Astrocyte (in vitro differentiated cells and primary cell): ENCODE measurements at places on chromosomes 7 and 10. TPM values are rescaled to one million over a fixed set of nuclear protein-coding genes. Genes with fewer than 3 reads are reported as not detected.

GRCh38 chr10:34504534-34504933 is 310.6 kb downstream of the PARD3 start:
- DNase-seq: peak; percentile 74

DNA sequence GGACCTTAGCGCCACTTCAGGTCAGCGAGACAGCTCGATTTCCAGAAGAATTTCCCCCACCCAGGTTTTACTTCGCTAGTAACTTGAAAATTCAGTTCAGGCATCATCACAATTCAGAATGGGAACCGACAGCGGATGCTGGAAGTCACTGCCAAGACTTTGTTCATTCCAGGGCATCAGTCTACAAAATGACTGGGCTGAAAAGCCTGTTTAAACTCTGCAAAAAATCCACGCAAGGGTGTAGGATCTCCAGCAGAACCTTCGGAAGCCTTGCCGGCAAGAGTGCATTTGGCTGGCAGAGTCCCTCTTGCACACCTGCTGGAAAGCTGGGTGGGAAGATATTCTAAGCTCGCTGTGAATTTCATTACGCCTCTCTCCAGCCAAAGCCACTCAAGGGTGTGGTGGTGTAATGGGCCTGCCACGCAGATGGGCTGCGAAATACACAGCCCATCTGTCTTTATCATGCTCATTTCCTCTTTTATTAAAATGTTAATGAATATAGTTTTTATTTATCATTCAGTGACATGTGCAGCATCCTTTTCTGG is 672.0 kb upstream of the FOXK1 start:
- no peak for DNase-seq

DNA sequence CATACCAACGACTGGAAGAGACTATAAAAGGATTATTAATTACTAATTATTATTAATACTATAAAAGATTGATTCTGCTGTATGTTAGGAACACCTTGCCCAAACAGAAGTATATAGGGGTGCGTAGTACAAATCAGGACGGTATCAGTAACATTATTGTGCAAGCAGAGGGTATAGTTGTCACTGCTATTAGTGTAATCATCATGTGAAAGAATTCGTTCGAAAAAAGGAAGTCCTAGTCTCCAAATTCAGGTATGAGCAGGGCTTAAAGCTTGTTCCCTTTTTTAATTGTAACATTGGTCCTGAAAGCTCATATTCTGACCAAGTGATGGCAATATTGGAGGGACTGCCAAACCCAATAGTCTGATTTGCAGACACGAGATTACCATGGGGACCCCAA is 81.8 kb downstream of the THSD7A start:
- DNase-seq: no peak

GRCh38 chr7:155665957-155666287 is 21.5 kb downstream of the RBM33 start:
- DNase-seq: peak; percentile 88

Gene ASB4
- not detected in 2 replicates for total RNA-seq

Gene CHST15
- 20.6 and 21.2 TPM in 2 replicates for total RNA-seq

Gene SPOCK2
- 0.89 and 1.4 TPM in 2 replicates for total RNA-seq

Gene GPER1
- total RNA-seq: 13.7 and 17.4 TPM in 2 replicates
